Activated CD8-positive, alpha-beta T cell treated with anti-CD3 and anti-CD28 coated beads for 36 hours (primary cell): ENCODE measurements at places on chromosomes 7 and 10. TPM values are rescaled to one million over a fixed set of nuclear protein-coding genes. Genes with fewer than 3 reads are reported as not detected.

DNA sequence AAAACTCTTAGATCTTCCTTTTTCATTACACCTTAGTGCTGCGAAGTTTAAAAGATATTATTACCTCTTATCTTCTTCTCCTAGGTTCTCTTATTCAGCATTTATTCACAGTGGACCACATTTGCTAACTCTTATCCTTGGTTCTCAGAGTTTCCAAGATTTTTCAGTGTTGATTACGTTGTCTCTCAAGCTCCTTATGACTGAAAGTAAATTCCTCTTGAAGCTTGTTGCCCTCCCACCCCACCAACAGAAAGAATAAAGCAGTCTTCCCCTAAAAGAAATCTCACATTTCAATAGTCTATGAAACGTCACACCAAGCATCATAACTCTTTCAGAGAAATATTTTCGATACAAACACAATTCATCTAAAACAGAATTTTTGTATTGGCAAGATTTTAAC, 362.5 kb downstream of the MAGI2 start:
- no peak for DNase-seq

The HSPA12A gene
- total RNA-seq: 0.07 TPM

DNA sequence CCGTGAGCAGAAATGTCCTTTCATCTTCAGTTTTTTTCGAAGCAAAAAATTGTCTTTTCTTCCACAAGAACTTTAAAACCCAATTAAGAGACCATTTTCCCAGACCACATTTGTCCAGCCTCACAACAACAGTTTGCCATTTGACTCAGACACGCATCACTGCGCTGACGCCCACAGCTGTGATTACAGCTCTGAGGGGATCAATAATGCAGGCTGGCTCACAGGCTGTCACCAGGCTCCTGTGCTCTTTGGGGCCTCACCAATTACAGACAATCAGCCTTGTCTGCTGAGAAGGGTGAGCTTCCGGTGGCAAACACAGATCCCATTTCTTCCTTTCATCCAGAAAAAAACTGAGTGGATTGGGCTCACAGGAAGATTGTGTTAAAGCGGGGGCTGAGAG, 33.3 kb downstream of the DDC start:
- DNase-seq: no peak

DNA sequence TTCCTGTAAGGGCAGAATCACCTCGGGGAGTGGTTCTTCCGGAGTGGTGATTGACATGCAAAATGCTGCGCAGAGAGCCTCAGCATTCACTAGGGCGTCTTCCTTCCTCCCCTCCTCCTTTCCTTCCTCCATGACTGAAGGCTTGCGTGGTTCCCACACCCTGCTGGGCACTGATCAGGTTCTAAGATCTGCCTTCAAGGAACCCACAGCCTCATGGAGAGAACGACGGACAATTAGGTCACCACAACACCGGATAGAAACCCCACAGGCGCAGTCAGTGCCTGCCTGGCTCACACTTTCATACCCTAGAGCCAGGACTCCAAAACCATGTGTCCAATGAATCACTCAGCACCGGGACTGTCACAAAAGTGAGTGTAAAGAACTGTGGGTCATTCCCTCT, 131.3 kb downstream of the DPP6 start:
- DNase-seq: no peak

DNA sequence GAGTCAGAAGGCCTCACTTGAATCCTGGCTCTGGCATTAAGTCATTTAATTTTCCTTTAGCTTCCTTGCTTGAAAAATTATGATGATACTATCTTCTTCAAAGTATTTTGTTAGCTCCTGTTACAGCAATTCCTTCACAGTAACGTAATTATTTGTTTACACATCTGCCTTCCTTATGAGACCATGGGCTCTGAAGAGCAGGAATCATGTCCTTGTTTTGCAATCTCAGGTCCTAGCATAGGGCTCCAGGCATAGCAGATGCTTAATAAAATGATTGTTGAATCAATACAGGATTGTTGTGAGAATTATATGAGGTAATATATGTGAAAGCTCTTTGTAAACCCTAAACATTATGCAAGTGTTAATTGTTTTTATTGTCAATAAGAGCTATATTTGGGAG, 25.5 kb downstream of the KLHDC10 start:
- DNase-seq: no peak

DNA sequence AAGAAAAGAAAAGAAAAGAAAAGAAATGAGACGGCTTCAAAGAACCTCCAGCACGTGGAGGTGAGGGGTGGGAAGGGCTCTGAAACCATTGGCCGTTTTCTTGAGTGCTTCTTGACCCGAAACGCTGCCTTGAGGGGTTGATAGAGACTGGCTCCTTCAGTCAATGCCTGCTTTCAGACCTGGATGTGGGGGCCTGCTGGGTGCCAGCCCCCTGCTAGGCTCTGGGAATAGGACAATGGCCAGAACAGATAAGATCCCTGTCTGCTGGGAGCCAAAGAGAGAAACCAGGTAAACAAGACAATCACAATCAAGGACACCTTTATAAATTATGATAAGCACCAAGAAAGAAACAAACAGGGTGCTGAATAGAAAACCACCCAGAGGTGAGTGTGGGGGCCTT, 27.7 kb downstream of the ZMIZ1 start:
- no peak for DNase-seq
